ENCODE measurements at places on chromosomes 13 and 19.

- DNase-seq: no peak
These were observed 30.2 kb upstream of the TRPC4 start for GRCh38 chr13:37899753-37900152.

GRCh38 chr13:104196611-104197010, 1130.4 kb upstream of the SLC10A2 start:
- no peak for DNase-seq

DNA sequence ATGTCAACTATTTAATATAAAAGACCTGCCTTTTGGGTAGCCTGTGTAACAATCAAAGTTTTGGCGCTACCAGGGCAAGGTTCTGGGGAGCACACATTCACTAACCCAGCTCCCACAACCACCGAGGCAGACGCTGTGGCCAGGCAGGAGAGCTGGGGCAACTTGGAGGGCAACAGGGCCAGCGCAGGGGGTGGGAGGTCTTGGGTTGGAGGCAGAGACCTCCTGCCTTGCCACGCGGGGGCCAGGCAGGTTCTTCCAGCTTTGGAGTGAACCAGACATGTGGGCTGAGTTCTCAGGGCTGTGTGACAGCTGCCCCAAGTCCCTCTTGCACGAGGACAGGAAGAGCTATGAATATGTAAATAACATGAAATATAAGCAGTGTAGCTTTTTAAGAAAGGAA, 30.3 kb upstream of the MCF2L start:
- DNase-seq: no peak

DNA sequence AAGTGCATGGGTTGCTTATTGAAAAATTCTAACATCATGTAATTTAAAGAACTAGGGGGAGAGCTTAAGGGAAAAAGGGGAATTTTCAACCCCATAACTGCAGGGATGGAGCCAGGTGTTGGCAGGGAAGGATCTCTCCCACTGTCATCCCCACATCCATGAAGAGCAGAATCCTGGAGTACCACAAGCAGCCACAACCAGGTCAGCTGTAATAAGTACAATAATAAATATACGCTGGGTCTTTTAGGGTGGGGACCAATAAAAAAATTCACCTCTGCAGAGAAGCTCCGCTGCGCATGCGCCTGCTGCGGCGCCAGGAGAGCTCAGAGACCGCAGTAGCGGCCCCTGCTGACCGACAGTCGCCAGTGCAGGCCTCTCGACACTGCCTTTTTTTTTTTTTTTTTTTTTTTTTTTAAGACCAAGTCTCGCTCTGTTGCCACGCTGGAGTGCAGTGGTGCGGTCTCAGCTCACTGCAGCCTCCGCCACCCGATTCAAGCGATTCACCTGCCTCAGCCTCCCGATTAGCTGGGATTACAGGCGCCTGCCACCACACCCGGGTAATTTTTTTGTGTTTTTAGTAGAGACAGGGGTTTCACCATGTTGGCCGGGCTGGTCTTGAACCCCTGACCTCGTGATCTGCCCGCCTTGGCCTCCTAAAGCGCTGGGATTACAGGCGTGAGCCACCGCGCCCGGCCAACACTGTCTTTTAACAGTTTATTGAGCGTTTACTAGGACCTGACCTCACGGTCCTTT, 2.5 kb upstream of the EEF2 start:
- DNase-seq: peak; percentile 88

- no peak for DNase-seq
These were observed 41.5 kb downstream of the NOTCH3 start for GRCh38 chr19:15159251-15159650.

- no peak for DNase-seq
These were observed 31.4 kb downstream of the SMAD9 start for GRCh38 chr13:36888645-36889044.

- no peak for DNase-seq
These were observed 296.7 kb upstream of the DACH1 start for GRCh38 chr13:72163678-72164077.
